GM13977 (cell line): ENCODE measurements at places on chromosomes 12 and 14.

DNA sequence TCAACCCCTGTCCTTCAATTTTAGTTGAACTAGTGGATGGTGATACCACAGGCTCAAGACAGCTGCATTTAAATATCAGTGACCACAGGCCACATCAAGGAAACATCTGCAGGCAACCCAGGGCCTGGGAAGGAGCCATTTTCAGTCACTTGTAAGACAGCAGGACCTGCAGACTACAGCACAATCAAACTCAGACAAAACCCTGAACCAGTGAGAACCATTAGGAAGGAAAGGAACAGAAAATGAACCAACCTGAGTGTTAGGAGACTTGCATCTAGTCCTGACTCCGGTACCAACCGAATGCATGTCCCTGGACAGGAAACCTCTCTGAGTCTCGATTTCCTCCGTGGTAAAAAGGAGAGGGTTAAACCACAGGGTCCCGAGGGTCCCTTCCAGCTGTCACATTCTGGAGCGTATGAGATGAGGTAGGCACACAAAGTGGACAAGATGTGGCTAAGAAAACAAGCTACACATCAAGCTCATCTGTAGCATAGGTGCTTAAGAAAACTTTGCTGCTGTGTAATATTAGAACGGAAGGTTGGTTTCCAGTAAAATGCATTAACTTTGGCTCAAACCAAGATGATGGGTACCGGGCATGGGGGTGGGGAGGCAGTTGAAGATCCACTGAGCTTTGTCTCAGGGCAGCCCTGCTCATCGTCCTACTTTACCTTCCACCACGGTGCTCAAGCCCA is 1.6 kb upstream of the CDKN1B start:
- peak; percentile 51 for DNase-seq

DNA sequence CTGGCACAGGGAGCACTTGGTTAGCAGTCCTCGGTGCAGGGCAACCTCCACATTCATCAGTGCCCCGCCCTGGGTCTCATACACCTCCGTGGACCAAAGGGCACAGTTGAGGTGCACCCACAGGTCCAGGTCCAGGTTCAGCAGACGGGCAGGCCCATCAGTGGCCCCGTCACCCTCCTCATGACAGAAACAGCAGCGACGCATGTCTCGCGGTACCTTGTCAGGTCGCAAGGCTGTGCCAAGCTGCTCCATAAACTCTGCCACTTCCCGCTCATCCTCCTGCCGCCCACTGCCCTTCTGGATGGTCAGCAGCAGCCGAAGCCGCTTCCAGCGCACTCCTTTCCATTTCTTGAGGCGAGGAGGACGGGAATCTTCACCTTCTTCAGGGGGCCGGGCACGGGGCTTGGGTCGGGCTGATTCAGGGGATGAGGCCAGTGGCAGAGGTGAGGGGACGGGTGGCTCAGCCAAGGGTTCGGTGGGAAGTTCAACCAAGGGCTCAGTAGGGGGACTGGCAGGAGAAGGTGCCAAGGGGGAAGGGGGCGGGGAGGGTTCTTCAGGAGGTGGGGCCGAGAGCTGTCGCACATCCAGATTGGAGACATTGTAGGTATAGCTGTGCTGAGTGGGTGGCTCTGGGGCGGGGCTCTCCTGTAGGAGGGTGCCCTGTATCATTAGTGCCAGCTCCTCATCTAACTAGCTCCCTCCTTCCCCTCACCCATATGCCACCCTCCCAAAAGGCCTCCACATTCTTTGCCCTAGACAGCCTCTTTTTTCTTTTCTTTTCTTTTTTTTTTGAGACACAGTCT is 8.3 kb upstream of the PRKAG1 start:
- DNase-seq: no peak

DNA sequence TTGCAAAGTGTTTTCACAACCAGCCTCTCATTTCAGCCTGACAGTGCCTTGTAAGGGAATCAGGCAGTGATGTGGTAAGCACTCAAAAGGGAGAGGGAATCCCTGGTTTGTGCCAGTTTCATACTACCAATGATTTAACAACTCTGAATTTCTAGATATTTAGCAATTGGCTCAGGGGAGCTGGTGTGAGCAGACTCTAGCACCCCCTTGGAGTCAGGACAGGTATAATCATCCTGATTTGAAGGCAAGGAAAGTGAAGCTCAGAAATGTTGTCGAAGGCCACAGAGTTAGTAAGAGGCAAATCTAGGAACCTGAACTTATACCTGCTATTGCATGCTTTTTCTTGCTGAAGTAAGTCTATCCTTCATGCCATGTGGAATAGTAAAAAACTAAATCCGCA is 63.1 kb upstream of the DACT1 start:
- no peak for DNase-seq

DNA sequence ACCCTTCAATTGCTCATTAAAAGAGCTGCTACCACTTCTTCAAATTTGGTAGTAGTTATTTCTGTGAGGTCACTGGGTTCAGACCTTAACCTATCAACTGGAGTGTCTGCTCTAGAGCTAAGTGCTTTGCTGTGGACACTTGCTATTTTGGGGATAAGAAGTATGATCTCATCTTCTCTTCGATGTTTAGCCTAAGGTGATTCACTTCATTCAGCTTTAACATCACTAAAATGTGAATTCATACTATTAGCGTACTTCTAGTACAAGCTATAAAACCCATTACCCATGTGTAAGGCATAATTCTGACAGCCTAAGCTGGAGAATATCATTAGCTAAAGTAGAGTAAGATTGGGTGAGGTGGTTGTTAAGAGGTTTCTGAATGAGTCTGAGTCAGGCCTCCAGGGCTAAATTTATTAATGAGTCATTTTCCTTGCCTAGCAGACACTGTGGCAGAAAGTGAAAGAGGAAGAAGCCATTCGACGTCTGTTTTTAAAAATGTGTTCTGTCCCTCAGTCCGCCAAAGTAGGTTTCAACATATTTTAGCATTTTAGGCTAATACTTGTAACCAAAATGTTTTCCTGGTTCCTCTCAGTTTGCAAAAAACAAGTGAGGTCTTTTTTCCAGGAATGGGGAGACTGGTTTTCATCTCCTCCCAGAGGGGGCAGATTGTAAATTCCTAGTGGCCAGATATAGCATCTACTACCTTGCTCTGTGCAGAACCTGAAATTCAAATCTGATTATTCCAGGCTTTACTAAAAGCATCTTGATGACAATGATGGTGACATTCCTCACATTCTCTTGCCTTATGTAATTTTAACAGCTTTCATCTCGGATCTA is 103.6 kb downstream of the SSPN start:
- peak; percentile 78 for DNase-seq

DNA sequence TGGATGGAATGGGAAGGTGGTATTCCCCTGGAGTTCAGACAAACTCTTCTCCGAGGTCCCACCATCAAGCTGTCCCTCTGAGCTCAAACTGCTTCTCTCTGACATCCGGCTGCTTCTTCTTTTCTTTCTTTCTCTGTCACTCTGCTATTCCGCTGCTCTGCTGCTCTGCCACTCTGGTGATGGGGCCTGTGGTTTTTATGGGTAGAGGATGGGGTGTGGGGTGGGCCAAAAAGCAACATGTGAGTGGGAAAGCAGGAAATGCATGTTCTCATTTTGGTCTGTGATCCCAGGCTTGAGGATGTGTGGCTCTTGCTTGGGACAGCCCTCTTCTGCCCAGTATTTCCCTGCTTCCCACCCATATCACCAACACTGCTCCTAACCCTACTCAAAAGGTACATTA is 30.6 kb downstream of the CLECL1 start:
- no peak for DNase-seq

GRCh38 chr12:3667485-3667884 is 85.4 kb downstream of the CRACR2A start:
- DNase-seq: no peak

DNA sequence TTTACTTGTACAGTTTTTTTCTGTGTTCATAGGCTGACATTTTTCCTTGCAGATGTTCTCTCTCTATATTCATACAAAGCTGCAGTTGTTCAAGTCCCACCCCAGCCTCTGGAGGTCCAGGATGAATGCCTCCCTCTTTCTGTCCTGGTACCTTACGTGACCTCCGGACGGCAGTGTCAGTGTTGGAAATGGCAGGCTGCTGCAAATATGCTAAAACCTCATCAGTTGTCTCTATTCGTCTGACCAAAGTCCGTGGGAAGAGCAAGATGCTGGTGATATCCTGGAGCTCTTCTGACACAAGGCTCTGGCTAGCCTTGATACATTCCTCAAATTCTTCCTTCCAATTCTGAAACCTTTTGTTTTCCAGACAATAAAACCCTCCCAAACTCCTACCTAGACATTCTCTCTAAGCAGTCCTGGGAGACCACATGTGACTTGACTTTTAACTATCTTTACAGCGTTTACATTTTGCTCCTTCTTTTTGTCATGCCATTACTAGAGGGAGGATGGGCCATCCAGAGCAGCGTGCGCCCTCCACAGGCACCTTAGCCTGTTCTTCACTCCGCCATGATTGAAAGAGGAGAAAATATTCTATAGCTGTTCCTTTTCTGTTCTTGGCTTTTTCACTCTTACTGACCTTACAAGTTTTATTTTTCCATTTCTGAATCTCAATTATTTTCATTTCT is 143.6 kb downstream of the RGS6 start:
- no peak for DNase-seq
